ENCODE measurements at places on chromosomes 1 and 21.

DNA sequence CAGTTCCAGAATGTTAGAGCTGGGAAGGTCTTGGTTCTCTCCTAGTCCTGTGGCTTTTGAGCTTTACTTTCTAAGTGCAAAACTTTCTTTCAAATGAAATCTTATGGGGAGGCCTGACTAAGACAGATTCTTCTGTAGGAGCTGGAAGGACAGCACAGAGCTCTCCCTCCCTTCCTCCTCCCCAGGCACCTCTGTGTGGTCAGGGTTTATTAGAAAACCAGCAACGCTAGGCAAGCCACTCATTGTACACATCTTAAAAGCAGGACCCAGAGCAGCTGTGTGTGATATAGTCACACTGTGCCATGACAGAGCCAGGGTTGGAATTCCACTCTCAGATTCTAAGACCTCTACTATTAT is 241.1 kb upstream of the RAB4A start:
- no peak for DNase-seq

DNA sequence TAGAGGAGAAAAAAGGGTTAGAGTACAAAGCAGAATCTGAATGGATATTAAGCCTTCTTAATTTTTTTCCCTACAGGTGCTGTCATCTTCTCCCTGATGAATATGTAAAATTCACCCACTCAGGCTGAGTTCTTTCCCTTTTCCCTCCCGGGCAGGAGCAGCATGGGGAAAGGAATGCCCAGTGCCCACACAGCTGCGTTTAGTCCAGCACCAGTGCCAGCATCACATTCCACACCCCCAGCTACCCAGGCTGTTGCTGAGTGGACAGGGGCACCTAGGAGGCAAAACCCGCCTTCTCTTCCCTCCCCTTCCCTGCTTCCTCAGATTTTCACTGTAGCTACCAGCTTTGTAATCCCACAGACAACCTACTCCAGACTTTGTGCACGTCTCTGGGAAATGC is 3.4 kb upstream of the CADM3 start:
- no peak for DNase-seq

GRCh38 chr1:118217141-118217838 is 32.3 kb upstream of the SPAG17 start:
- no peak for DNase-seq

DNA sequence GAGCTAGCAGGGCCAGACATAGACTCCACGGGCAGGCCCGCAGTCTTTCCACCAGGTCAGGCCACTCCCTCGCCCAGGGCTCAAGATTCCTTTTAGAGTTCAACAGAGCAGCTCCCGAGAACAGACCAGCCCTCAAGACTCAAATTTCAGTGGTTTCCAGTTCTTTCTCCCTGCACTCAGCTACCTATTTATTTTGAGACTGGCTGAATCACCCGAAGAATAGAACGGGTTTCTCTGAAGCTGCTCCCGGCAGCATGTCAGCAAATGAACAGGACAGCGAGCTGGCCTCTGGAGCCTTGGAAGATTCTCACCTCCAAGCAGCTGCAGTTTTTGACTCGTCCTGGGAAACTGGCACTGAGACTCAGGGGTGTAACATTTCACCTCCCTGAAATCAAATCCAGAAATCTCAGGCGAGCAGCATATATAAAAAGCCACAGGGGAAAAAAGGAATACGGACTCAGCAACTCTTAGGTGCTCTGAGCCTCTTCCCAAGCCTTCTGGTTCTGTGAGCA is 177.9 kb downstream of the CLIC6 start:
- peak; percentile 78 for DNase-seq

DNA sequence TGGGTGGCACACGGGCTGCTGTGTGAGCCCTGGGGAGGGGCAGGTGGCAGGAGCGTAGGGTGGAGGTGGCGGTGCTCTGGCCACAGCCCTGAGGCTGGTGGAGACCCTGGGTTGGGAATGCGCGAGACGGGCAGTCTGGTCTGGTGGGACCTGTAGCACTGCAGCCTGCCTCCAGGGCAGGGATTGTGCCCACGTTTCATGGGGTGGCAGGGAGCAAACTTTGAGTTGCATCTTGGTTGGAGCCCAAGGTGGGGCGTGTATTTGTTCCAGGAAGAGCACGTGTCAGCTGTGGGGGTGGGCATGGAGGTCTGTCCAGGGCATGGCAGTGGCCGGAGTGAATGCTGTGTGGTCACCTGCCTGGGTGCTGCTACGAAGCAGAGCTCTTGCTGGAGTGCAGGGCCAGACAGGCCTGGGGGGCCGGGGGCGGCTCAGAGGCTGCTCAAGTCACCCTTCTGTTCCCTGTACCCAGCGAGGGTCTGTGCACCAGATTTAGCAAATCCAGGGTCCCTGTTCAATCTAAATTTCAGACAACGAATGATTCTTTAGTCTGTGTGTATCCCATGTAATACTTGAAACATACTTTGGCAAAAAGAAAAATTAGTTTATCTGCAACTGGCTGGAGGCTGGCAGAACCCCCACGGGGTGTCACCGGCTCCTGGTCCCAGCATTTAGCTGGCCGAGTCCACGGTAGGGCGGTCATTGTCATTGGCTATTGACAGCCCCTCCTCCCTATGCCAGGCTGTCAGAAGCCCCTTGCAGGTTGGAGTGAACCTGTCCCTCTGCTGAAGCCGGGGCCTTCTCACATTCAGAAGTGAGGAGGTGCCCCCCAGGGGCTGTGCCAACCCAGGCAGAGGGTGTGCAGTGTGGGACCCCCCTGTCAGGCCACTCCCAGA is 27.3 kb downstream of the KRTAP10-1 start:
- no peak for DNase-seq

GRCh38 chr1:174954671-174955669 is 44.8 kb upstream of the CACYBP start:
- no peak for DNase-seq

- DNase-seq, result no peak
Observed at GRCh38 chr1:24297187-24297851, 21.8 kb upstream of the GRHL3 start.

- no peak for DNase-seq
Observed at GRCh38 chr1:36482724-36483388, at the start of gene CSF3R. TSS of gene CSF3R (minus strand) at chr1:36482913. CDS start at chr1:36479496, 3,417 bp downstream.

Measured in HT1080 (cell line).